ENCODE measurements at places on chromosomes 2 and 18.

- DNase-seq: no peak
These were observed 76.2 kb downstream of the DCDC2C start for GRCh38 chr2:3779496-3780049.

DNA sequence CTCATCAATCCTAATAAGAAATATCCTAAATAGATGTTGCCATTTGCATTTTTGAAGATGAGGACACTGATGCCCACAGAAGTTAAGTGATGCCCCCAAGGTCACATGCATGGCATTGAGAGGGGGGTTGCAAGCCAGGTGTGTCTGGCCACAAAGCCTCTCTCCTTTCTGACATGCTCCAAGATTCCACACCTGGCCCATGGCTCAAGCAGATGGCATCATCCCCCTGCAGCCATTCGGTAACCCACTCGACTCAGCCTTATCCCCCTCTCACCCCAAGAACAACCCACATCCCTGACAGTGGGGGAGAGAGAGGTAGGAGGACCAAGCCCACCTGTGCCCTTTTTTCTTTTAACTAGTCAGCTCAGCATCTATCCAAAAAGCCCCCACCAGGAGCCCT, 16.5 kb upstream of the TEX51 start:
- DNase-seq: no peak

- DNase-seq: no peak
These were observed 441.8 kb downstream of the CDH2 start for GRCh38 chr18:27735117-27735516.

GRCh38 chr2:238079874-238080327, 19.1 kb downstream of the SCLY start:
- no peak for DNase-seq

- DNase-seq: no peak
These were observed 1963.9 kb upstream of the LRRTM1 start for GRCh38 chr2:82268446-82268845.

GRCh38 chr2:235500761-235501672, 7.2 kb downstream of the AGAP1 start:
- DNase-seq: no peak

- no peak for DNase-seq
These were observed 298.0 kb downstream of the ZNF407 start for GRCh38 chr18:74895686-74896085.

- peak; percentile 67 for DNase-seq
These were observed 52.2 kb downstream of the C1QL2 start for GRCh38 chr2:119106301-119106897.

DNA sequence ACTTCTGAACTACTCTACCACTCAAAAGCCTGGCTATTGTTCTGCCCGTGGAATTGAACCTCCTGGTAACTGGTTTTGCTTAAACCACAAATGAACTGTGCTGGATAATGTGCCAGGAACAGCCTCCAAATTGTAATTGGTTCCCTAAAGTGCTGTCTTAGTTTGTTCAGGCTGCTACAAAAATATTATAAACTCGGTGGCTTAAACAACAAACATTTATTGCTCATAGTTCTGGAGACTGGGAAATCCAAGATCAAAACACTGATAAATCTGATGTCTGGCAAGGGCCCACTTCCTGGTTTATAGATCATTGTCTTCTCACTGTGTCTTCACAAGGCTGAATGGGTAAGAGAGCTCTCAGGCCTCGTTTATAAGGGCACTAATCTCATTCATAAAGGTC, 149.2 kb upstream of the NCKAP5 start:
- DNase-seq: no peak

- no peak for DNase-seq
These were observed 53.0 kb upstream of the ASAP2 start for GRCh38 chr2:9153643-9153980.

DNA sequence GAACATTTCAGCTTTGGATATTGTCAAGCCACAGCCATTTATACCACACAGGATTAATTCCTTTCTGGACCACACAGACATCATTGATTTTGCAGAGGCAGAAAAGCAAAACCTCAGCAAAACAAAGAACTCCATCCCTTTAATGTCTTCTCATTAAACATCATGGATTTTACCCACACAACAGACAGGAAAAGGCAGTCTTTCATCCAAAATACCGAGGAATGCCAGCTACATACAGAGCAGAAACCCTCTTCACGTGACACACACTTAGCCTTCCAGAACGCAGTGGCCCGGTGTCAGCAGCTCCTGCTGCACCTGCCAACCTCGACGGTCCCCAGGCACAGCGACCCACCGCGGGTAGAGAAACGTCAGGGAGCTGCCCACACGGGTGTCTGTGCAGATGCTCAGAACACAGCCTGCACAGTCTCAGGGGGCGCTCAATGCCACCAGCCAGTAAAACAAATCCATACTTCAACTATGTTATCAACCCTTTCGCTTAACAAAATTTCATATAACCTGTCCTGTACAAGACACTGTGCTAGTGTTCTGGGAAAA, 304.5 kb downstream of the EIPR1 start:
- no peak for DNase-seq

DNA sequence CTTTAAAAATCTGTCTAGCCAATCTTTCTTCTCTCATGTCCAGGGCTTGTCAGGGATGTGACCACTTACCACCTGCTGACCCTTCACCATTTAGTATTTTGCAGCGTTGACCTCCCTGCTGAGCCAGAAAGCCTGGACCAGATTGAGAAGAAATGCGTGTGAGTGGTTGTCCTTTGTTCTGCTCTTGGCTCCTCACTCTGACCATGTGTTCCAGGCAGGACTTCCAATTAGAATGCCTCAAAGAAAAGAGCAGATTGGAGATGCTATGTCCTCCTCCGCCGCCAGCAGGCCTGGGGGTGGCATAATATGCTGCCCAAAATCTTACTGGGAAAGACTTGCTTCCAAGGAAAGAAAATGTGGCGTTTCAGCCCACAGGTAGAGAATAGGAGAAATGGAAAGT, 894.1 kb downstream of the SLC4A3 start:
- DNase-seq: no peak

DNA sequence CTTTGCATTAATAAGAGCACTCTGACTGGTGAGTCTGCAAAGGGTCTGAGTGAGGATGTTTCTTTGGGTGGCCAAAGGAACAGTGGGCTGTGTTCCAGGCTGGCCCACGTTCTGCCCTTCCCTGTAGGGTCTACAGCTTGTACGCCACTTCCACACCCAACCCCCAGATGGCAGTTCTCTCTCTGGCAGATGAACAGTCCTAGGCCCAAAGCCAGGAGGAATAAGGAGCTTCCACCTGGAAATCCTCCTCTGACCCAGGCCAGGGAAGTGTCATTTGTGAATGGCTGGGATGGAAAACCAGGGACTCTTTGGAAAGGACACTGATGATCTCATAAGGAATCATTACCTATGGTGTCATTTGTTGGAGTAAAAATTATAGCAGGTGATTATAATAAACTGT, 6.6 kb downstream of the OTOF start:
- no peak for DNase-seq

GRCh38 chr2:222483513-222484039, 59.2 kb downstream of the SGPP2 start:
- DNase-seq: no peak

DNA sequence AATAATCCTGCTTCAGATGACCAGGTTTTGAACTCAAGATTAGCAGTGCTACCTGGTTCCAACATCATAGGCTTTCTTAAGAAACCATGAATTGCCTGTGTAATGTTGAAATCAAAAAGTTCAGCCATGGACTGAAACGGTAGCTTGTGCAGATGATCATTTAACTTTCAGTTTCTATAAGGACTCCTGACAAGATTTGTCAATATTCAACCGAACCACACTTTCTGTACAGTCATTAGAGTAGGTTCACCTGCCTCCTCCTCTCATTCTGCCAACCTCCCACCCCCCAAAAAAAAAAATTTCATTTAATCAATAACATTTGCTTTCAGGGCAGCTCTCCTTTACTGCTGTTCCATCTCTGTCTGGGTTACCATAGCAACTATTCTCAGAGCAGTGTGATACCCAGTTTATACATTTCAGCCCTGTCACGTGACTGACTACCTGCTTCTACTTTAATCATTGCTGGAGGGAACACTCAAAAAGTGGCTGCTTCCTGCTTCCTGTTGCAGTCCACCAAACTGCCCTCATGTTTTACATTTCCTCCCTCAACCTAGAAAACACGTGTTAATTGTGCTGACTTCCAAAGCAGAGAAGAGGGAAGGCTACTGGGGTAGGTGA, 275.5 kb downstream of the SS18 start:
- no peak for DNase-seq

GRCh38 chr2:239287461-239287860, 113.4 kb downstream of the HDAC4 start:
- DNase-seq: no peak

- no peak for DNase-seq
These were observed 510.5 kb upstream of the TNP1 start for GRCh38 chr2:217370391-217370790.

- no peak for DNase-seq
These were observed 13.6 kb upstream of the CREB1 start for GRCh38 chr2:207516206-207516605.

DNA sequence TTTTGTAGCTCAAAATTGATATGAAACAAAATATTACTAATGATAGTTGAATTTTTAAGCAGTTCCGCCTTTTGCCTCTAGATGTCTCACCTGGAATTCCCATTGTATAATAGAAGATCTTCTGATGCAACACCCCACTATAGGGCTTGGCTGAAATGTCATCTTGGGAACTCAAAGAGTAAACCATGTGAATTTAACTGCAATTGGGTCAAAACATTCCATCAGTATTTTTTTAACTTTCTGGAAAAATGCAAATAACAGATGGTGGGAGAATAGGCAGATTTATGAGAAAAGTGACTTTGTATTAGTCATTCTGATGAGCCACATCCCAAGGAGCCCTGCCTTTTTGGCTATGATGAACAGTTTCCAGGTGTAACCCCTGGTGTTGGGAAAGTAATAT, 489.9 kb downstream of the NYAP2 start:
- DNase-seq: no peak

GRCh38 chr2:231134910-231135655, 10.2 kb upstream of the HTR2B start:
- no peak for DNase-seq

DNA sequence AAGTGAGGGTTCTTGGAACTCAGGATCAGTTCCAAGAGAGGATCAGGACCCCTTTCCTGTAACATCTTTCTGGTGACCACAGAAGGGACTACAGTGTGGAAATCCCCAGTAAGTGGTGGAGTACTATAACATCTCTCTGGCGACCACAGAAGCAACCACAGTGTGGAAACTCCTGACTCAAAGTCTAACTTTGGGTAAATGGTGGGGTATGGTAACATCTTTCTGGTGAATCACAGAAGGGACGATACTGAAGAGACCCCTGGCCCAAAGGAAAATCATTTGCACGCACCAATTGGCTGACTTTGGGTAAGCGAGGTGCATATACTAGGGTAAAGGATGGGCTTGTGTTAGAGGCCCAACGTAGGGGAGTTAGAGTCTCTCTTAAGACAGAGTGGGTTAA, 56.3 kb upstream of the GULP1 start:
- no peak for DNase-seq

- DNase-seq: no peak
These were observed 71.4 kb downstream of the COPS8 start for GRCh38 chr2:237156857-237157779.

DNA sequence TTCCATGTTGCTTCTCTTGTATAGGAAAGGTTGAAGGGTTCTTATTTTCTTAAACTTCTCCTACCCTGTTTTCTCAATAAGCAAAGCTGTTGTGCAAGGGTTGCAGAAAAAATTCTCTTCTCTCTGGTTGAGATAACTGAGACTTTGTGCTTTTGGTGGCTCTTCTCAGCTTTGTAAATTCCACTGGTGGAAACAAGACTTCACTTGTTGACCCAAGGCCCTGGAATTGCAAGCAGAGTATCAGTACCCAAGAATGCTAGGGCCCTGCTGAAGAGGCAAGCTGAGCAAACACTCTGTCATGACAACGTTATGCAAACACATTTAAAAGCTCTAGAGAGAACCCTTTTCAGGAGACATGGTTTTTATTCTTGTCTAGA, 294.7 kb upstream of the EPAS1 start:
- no peak for DNase-seq

- DNase-seq: peak; percentile 60
These were observed 494 bp downstream of the HNRNPLL start for GRCh38 chr2:38602136-38602731.

DNA sequence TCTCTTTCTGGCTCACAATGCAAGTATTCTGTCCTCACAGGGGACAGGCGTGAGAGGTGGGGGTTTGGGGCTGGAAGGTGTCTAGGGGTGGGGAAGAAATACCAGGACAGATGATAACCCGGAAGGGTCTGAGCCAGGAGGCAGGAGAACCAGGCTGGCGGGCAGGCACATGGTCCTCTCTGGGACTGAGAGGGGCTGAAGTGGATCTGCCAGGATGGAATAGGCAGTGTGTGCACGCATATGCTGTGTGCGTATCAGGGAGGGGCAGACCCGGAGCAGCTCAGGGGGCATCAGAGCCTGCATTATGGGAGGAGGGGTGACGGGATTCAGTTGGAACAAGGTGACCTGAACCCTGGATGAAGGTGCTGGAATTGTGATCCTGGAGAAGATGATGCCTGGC, 157.3 kb downstream of the DYSF start:
- DNase-seq: peak; percentile 14

DNA sequence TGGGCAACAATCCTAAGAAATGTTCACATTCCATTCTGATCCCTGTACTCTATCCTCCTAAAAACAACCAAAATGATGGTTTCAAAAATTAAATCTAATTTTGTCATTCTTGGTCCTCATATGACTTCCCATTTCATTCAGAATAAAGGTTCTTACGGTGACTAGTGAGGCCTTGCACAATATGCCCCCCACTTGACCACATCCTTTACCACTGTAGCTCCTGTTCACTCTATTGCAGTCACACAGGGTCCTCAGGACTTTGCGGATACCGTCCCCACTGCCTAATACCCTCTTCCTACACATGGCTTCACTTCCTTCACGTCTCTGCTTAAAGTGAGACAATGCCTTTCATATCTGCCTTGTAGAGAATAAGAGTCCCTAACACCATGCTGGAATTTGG, 1058.7 kb upstream of the KLHL29 start:
- DNase-seq: no peak

GRCh38 chr2:12486205-12487118, 230.3 kb upstream of the TRIB2 start:
- no peak for DNase-seq

DNA sequence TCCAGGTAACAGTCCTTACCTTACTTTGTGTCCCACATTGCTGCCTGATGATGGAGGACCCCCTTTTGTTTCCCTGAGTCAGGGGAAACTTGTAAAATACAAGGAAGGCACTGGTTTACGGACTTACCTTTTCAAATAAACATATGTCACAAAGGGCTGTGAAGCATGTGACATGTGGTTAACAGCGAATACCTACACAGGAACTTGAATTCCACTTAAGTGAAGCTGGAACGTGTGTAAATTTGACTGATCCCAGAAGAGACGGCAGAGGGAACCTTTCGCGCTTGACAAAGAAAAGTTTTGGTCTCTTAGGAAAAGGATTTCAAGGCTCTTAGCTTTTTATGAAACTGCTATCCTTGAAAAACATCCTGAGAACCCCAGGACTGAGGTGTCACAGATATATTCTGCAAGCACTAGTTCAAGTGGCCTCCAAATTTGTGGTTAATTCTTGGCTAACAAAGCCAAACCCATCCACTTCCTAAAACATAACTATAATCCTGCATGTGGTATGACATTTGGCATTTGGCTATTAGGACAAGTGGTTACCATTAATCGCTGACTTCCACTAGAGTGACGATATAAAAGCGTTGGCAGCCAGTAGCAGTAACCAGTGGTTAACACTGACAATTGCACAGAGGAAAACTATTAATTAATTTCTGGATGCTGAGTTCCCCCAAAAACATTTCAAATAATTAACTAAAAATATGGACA, 55.6 kb downstream of the ITGB6 start:
- DNase-seq: no peak

- no peak for DNase-seq
These were observed 585.0 kb upstream of the CHAC2 start for GRCh38 chr2:53182601-53183000.

Data from activated naive CD4-positive, alpha-beta T cell treated with anti-CD3 and anti-CD28 coated beads, Interleukin-2, amount 10 ng/mL, durations not matched to agents 7 days and 5 days (primary cell).